ENCODE measurements at places on chromosomes 5 and 9. TPM values are rescaled to one million over a fixed set of nuclear protein-coding genes. Genes with fewer than 3 reads are reported as not detected.

The LAMC3 gene
- not detected for total RNA-seq

The CCDC69 gene
- 72.4 TPM for total RNA-seq

The GLDC gene
- total RNA-seq, result 0.32 TPM

The MLANA gene
- total RNA-seq, result not detected

The DAPK1 gene
- total RNA-seq, result 34.3 TPM

The PDE6A gene
- total RNA-seq, result not detected

The TMCO6 gene
- 11.2 TPM for total RNA-seq

The AFF4 gene
- total RNA-seq, result 78.2 TPM

The PRUNE2 gene
- 477 TPM for total RNA-seq

The ASPN gene
- 34.5 TPM for total RNA-seq

The DRD1 gene
- total RNA-seq, result 0.14 TPM

The TAF1L gene
- total RNA-seq, result 0.05 TPM

The PGM5 gene
- total RNA-seq, result 226 TPM

The SH3TC2 gene
- 0.71 TPM for total RNA-seq

The C7 gene
- 985 TPM for total RNA-seq

The CAMK2A gene
- total RNA-seq, result 0.23 TPM

The F2R gene
- 19.9 TPM for total RNA-seq

The COL15A1 gene
- 126 TPM for total RNA-seq

The NUP214 gene
- 33.9 TPM for total RNA-seq

The ARRDC3 gene
- 45.4 TPM for total RNA-seq

The SDHA gene
- 80.7 TPM for total RNA-seq

The HTR4 gene
- 0.33 TPM for total RNA-seq
